ENCODE measurements at places on chromosomes 1 and 21.

DNA sequence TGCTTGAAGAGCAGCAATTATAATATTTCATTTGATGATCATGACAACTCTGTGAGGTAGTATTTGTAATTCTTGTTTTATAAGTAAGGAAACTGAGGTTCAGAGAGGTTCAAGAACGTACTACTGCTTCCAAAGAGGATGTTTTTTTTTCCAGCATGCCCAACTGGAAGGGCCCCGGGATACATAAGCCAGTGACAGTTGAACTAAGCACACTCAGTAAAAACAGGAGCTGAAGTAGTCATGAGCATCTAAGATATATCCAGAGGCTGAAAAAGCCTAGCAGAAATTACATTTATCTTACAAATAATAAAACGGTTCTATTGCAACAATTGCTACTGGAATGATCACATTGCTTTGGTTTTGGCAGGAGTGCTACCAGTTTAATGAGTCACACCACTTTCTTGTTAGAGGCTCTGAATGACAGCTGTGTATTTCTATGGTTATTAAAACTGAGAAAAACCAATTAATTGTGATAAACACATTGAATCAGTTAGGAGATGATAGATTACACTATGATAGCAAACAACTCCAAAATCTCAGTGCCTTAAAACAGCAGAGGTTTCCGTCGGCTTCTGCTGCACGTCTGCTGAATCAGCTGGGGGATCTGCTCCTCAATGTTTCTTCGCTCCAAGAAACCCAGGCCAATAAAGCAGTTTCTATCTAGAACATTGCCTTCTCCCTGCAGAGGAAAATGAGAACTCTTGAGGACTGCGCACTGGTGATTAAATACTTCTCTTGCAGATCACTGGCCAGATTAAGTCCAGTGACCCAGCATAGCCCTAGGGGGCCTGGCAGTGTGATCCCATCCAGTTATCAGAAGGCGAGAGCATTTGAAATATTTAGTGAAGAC, 522.7 kb downstream of the PLPP3 start:
- no peak for DNase-seq

- no peak for DNase-seq
These were observed 24.1 kb downstream of the PTGFRN start for GRCh38 chr1:116933606-116934515.

DNA sequence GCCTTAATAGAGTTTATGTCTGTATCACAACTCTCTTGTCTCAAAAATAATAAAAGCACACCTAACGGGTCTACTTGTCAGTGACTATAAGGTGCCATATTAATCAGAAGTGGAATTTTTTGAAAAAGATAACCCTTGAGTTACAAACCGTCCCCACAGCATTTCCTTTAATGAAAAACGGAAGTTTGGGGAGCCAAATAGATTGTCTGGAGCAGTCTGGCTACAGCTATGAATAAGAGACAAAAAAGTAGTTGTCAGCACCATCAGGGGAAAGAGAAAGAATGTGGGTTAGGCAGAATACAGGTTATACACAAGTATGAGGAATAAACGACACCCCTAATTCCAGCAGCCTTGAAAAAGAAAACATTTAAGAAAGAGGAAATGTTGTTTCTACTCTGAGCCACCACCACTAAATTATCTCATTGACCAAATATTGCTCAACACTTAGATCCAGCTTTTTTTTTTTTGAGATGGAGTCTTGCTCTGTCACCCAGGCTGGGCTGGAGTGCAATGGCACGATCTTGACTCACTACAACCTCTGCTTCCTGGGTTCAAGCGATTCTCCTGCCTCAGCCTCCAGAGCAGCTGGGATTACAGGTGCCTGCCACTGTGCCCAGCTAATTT, 29.4 kb upstream of the USP24 start:
- no peak for DNase-seq

GRCh38 chr1:246219508-246220030, 287.5 kb downstream of the SMYD3 start:
- no peak for DNase-seq

- no peak for DNase-seq
These were observed 38.1 kb downstream of the NIBAN1 start for GRCh38 chr1:184935920-184936798.

GRCh38 chr21:41965461-41966013, 11.7 kb upstream of the C2CD2 start:
- DNase-seq: no peak

DNA sequence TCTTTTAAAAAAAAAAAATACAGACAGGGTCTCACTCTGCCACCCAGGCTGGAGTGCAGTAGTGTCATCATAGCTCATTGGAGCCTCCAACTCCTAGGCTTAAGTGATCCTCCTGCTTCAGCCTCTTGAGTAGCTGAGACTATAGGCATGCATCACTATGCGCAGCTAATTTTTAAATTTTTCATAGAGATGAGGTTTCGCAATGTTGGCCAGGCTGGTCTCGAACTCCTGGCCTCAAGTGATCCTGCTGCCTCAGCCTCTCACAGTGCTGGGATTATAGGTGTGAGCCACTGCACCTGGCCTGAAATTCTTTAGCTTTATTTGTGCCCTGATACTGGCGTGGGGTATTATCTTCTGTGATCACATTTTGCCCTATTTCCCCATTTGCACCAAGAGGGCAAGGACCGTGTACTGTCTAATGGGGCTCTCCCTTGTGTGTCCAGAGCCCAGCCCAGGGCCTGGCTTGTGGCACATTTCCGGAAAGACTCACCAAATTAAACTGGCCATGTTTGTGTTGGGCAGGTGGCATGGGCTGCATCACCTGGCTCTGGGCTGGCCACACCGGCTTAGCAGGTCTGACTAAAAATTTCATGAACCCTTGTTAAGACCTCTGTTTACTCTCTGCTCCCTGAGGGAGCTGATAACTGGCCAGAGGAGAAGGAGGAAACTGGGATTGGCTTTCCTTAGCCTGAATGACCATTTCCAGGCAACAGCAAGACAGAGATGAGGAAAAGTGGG, 32.2 kb downstream of the TRIM62 start:
- no peak for DNase-seq

DNA sequence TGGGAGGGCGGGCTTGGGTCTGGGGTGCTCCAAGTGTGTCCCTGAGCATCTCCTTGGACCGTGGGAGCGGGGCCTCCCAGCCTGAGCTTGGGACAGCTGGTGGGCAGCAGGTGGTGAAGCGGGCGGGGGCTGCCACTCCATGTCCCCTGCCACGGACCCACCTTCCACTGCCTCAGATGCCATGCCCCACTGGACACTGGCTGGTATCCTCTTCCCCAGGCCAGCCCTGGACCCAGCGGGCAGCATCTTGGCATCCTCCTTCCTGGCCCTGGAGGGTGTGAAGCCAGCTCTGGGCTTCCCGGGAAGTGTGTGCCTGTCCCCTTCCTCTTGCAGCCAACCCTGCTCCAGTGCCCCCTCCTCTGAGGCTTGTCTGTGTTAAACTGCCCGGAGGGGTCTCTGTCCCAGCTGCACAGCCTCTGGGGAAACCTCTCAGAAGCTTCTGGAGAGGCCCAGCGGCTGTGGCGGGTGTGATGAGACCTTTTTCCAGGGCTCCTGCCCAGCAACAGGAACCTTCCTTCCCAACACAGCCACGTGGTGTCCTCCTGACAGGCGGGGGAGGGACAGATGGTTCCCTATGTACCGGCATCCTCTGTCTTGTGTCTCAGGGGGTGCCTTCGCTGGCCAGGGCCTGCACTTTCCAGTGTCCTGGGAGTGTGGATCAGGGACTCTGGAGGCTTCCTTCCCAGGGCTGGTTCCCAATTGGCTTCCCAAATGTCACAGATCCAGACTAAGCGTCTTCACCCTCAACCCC, 81.6 kb upstream of the DISP3 start:
- DNase-seq: no peak

GRCh38 chr1:72229893-72230292, 52.4 kb downstream of the NEGR1 start:
- DNase-seq: no peak

DNA sequence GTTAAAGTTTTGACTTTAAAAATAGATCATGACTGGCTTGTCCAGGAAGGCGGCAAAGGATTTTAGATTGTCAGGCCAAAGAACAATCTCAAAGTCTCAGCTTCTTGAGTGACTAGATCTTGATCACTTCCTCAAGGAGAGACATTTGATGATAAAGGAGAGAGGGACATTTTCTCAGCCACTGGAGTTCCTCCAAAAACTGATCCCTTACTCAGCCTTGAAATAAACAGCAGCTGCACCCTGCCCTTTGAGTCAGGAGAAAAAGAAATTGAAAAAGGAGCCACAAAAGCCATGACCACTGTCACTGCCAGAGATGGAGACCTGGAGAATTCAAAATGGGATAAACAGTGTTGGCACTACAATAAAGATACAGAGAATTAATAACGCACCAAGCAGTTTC, 288.4 kb upstream of the PRMT6 start:
- DNase-seq: no peak

DNA sequence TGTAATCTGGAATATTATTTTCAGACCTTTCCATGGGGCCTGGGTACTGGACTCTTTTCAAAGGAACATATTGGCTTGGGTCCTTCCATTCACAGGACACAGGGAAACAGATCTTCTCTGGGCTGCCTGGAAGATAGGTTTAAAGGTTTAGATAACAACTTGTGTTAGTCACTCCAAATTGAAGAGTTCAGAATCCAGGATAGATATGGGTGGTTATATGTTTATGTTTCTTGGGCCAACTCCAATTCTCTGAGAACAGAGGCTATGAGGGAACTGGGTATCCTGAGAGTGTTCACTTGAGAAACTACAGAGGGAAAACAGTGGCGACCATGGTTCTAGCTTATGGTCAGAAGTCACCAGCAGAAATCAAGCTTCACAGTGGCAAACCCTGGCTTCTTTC, 8.7 kb upstream of the PIGM start:
- no peak for DNase-seq

- no peak for DNase-seq
These were observed 54.1 kb upstream of the RGS18 start for GRCh38 chr1:192104128-192104527.

DNA sequence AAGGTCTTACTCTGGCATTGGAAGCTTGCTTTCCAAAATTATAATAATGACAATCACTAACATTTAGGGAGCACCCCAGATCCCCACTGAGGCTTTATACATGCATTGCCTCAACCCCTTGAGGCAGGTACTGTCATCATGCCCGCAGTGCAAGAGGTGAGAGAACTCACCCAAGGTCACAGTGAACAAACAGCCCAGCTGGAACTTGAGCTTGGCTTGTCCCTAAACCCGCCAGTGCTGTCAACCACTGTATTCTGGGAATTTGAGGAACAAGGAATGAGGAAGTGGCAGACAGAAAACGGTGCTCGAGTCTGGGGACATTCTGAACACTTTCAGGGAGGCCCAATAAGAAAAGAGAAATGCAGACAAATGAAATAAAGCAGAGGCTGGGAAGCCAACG, 34.6 kb upstream of the TLR5 start:
- no peak for DNase-seq

- DNase-seq: no peak
These were observed 172.7 kb downstream of the PDE4B start for GRCh38 chr1:65965112-65965996.

- no peak for DNase-seq
These were observed 20.9 kb downstream of the USP48 start for GRCh38 chr1:21762022-21762404.

GRCh38 chr21:44503901-44504399, 36.0 kb downstream of the KRTAP10-1 start:
- DNase-seq: no peak

- no peak for DNase-seq
These were observed 8.2 kb downstream of the TNN start for GRCh38 chr1:175075572-175076568.

DNA sequence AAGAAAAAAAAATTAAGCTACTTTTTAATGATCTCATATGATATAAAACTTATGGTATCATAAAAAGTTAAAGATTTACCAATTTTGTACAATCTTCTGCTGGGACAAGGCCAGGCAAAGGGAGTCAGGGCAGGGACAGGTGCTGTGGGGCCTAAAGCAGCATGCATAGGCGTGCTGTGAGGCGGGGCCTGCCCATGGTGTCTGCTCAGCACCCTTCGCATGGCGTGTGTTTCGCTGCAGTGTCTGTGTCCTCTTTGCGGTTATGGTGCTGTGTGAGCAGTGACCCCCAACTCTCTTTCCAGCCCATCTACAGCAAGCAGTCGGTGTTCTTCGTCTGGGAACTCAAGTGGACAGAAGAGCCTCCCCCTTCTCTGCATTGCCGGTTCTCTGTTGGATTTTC, 13.4 kb upstream of the PWP2 start:
- DNase-seq: no peak

DNA sequence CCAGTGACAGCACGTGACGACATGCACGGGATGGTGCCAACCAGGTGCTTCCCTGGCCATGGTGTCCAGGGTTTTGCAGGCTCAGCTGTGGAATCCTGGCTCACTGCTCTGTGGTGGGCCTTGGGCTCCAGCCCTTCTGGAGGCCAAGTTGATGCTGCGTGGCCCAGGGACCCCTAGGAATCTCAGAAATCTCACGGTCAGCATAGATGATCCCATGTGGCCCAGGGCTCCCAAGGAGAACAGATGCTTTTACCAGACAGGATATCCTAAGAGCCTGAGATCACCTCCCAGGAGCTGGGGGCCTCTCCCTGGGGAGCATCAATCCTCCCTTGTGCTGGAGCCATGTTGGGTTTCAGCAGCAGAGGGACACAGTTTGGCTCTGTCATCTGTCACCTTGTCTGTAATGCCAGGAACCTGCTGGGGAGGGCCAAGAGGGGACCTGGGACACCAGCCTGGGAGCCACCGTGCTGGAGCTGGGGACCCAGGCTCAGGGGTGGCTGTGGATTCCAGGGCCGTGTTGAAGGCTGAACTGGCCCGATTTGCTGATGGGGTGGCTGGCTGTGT, 63.9 kb downstream of the TRIM11 start:
- DNase-seq: no peak

- DNase-seq: peak; percentile 32
These were observed 9.8 kb upstream of the GJA8 start for GRCh38 chr1:147892731-147893214.

- no peak for DNase-seq
These were observed 233.6 kb upstream of the FMN2 start for GRCh38 chr1:239858057-239858456.

GRCh38 chr1:19028546-19029129, 72.2 kb upstream of the IFFO2 start:
- DNase-seq: no peak

DNA sequence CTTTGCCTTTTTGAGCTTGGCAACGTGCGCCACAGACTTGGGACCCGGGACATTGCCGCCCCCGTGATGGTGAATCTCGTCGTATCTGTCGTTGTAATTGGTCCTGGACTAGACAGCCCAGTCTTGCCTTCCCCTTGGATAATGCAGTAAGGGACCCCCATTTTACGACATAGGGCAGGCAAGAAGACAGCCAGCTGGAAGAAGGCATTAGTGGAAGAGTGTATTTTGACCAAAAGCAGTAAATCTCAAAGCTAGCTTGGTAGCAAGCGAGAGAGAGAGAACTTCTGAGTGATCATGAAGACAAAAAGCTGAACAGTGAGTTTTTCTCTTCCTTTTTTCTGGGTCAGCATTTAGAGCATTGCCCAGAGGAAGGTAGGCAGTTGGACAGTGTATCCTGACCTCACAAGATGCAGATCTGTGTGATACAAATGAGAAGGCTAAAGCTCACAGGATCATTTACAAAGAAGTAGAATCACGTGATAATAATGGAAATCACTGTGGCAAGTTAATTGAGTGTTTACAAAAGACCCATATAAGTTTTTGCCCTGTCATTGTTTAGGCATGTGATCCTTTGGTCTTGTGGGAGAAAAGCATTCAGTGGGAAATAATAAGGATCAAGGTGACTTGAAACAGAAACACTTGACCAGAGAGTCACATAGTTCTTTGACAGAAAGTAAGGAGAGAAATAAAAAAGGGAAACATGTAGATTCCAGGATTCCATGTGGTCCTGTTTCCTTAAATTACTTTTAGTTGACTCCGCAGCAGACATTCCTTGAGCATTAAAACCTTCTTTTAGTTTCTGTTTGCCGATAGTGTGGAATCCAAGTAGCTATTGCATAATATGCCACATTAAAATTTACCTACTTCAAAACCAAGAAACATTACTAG, 66.3 kb downstream of the CNST start:
- DNase-seq: no peak
